HT-29 (cell line): ENCODE measurements at places on chromosomes 4 and X. TPM values are rescaled to one million over a fixed set of nuclear protein-coding genes. Genes with fewer than 3 reads are reported as not detected.

MAGEC2 gene
- total RNA-seq: not detected in 2 replicates

XAGE2 gene
- not detected in 2 replicates for total RNA-seq

PNMA6A gene
- not detected in 2 replicates for total RNA-seq

DNA sequence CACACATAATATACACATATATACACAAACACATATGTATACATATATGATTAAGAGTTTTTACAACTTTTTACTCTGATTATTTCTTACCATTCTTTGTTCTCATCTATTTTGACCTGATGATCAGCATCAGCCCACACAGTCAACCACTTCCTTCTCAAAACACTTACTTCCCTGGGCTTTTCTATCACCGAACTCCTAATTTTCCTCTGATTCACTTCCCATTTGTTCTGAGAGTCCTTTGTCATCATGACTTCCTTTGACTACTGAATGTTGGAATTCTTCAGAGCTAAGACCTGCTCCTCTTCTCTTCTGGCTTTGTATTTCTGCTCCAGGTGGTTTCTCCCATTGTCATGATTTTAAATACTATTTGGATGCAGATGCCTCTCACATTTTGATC is 209.5 kb upstream of the AFF2 start:
- DNase-seq: no peak

DNA sequence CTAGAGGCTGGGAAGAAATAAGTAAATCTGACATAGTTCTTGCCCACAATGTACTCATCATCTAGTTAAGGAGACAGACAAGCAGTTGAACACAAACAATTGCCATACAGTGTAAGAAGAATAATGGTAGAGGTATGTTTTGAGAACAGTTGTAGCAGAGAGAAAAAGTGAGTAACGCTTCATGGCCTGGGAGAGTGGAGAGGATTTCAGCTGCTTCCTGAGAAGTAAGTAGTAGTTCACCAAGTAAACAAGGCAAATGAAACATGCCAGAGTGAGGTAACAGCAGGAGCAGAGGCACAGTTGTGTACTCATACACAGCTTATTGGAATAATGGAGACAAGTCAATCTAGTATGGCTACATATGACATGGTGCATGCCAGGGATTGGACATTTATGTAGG is 53.6 kb upstream of the RAP2C start:
- no peak for DNase-seq

DNA sequence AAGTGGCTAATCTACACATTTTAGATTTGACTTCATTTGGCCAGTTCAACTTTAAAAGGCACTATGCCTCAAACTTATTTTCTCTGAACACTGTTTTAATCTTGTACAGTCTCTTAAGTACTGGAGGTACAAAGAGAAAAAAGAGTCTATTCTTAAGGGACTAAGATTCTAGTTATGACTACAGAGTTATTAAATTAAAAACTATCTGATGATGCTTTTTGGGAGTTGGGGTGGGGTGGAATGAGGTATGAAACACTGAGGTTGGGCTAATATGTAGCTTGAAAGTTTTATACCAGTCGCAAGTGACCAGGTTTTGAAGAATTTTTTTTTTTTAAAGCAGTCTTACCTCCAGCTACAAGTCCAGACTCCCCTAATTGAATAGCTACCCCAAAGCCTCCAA is 17.7 kb upstream of the GPR34 start:
- no peak for DNase-seq

DNA sequence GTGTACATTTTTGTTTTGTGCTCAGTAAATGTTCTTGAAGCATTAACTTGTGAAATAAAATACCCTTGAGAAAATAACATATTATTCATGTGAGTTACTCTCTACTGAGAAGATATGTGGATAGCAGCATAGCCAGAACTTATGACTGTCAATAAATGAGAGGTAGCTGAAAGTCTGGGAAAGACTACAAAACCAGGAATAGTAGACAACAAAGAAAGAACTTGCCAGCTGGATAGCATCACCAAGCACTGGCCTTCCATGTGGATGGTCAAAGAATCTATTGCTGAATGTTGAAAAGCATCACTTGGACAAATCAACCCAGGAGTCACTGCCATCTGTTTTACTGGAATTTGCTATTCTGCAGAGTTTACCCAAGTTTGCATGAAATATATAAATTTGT is 650.0 kb upstream of the HTR2C start:
- no peak for DNase-seq

- DNase-seq: no peak
These were observed 249.1 kb downstream of the DCLK2 start for GRCh38 chr4:150327262-150327780.
